ENCODE measurements at places on chromosomes 6 and 20. TPM values are rescaled to one million over a fixed set of nuclear protein-coding genes. Genes with fewer than 3 reads are reported as not detected.

Gene TINAG
- polyA plus RNA-seq: not detected

Gene TCF21
- polyA plus RNA-seq: not detected

Gene CCN5
- not detected for polyA plus RNA-seq

Gene FOXF2
- 0.10 TPM for polyA plus RNA-seq

Gene SIM1
- polyA plus RNA-seq: not detected

Gene ZSCAN12
- 1.4 TPM for polyA plus RNA-seq

Gene PSMB1
- polyA plus RNA-seq: 363 TPM

Gene PRSS35
- not detected for polyA plus RNA-seq

All from foreskin keratinocyte (primary cell).